ENCODE measurements at places on chromosomes 3 and 15.

DNA sequence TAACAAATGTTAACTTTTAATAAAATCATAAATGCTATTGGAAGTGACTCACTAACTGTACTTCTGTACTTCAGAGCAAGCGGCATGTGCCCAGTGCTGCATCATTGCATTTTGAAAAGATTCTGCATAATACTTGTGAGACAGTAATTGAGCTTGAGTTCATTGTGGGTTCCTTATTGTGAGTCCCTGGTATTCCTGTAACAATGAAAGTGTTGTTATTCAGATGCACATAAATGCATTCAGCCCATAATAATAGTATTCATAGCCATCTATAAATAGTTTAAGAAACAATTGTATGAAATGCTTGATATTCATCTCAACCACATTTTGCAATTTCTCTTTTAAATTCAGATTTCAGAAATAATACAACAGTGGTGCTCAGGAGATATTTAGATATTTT lies 976.4 kb downstream of the CADM2 start:
- DNase-seq = no peak

GRCh38 chr3:104933972-104934371 lies 432.7 kb upstream of the ALCAM start:
- no peak for DNase-seq

DNA sequence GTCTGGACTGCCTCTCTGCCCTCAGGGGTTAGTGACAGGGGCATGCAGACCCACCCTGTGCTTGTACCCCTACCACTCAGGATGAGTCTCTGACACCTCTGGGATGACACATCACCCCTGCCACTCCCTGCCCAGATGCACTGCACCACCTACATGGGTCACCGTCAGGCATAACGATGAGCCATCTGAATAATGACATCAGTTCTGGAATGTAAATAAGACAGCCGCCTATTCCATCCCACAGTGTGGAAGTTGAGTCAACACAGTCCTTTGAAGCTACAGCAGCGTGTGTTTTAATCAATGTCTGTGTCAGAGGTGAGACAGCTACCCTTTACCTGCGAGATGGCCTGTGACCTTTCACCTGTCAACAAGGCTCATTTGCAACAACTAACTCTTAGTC lies 268.7 kb upstream of the ARRDC4 start:
- no peak for DNase-seq

DNA sequence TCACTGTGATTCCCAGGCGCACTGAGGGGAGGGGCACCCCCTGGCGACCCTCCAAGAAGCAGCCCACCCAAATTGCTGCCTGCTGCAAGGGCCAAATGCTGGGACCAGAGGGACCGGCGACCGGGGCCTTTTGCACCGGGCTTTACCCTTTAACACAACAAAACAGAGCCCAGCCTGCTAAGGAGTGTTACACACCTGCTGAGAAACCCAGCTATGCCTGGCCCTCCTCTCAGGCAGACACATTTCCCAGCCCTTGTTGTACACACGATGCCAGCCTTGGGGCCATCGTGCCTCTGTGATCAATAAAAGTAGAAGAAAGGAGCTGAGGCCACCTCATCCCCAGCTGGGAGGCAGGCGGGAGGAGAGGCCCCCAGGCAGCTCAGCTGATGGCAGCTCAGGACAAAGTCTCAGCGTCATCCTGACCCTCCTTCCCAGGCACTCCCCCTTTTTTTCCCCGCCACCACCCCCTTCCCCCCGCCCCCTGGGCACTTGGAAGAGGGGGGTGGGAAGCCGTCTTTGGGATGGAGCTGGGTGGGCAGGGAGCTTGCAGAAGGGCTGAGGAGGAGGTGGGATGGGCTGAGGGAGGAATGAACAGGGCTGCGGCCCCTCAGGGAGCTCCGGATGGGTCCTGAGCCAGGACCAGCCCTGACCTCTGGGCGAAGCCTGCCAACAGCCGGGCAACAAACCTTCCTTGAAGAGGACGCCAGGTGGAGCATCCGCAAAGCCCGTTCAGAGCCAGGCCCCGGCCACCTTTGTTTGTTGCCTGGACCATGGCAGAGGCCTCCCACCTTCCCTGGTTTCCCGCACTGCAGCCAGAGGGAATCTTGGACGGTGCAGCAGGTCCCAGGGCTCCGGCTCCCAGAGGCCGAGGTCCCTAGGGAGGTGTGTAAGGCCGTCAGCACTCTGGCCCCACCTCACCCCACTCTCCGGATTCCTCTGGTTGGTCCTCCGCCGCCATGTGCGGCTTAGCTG lies 45.9 kb upstream of the SEC61A1 start:
- DNase-seq = no peak

GRCh38 chr15:62561059-62561519 lies 396.0 kb upstream of the C2CD4B start:
- DNase-seq = no peak

GRCh38 chr15:73681063-73681462 lies 3.1 kb upstream of the CD276 start:
- DNase-seq = no peak

- DNase-seq = no peak
These were observed 5.8 kb downstream of the NECTIN3 start for GRCh38 chr3:111077369-111077768.

DNA sequence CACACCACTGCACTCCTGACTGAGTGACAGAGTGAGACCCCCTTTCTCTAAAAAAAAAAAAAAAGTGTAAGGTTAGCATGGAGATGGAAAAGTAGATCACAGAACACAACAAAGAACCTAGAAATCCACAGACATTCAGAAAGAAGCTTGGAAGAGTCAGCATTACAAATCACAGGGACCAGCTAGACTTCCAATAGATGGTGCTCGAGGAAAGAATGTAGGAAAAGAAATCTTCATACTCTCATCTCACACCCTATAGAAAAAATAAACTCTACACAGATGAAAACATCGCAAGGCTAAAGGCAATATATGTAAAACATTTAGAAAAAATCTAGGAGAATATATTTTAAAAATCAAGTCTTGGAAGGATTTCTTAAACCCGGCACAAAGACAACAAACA lies 94.5 kb upstream of the ABHD17C start:
- DNase-seq = no peak

GRCh38 chr15:99546441-99547100 lies 19.2 kb upstream of the MEF2A start:
- no peak for DNase-seq

DNA sequence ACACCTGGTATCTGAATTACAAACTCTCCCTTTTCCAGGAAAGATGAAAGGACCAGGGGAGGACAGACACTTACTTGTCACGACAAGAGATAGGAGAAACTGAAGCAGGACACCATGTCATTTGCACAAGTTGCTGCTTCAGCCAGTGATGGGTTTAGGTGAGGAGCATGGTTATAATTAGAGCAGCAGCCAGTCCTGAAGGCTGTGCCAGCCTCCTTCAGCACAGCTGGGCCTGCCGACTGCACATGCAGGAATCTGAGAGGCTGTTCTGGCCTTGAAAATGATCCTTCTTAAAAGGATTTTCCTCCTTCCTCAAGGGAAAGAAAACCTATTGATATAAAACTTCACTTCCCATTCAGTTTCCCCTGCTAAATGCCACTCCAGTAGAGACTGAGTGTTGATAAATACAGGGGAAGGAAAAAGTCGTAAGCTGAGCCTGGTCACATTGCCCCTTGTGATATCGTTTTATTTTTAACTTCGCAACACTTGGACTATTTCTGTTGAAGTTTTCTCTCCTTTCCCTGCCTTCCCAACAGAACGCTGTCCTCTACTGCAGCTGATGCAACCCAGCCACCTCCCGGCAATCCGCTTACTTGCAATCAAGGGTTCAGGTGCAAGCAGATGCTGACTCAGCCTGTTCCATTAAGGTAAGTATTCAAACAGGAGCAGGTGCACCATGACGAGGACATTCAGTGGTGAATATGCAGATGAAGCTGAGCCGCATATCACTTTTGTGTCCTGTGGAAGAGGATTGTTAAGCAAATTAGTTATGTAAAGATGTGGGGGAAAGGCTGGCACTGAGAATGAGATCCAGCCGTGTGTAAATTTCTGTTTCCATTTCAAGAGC lies at the start of gene FBXO40:
TSS of gene FBXO40 (plus strand) at position 524 of the 847 bp plus-strand sequence. CDS start 27,197 bp downstream, outside the sequence.
- no peak for DNase-seq

GRCh38 chr15:80404057-80404760 lies at the start of gene ARNT2:
Gene ARNT2, plus strand, starts transcription at chr15:80404382. Its CDS starts 134 bp downstream, at chr15:80404516.
- DNase-seq = no peak

GRCh38 chr3:172520301-172520831 lies 2.9 kb downstream of the TNFSF10 start:
- DNase-seq = no peak

DNA sequence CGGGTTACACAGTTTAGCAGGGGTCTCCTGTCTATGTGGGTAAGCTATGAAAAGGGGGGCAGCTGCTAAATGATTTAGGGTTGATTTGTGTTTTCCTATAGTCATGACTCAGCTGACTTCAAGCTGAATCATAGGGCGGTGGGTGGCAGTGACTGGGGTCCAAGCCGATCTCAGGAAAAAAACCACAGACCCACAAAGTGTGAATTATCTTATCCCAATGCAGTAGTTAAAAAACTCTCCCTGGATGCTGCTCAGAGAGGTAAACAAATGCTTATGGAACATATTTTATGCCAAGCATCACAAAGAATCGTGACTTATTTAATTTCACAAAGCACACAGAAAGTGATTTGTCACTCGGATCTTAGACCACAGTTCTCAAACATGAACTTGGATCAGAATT lies 18.4 kb upstream of the TOPAZ1 start:
- DNase-seq = no peak

GRCh38 chr15:73386886-73387506 lies 18.2 kb upstream of the HCN4 start:
- no peak for DNase-seq

- no peak for DNase-seq
These were observed 28.6 kb downstream of the NEK10 start for GRCh38 chr3:27340534-27340933.

DNA sequence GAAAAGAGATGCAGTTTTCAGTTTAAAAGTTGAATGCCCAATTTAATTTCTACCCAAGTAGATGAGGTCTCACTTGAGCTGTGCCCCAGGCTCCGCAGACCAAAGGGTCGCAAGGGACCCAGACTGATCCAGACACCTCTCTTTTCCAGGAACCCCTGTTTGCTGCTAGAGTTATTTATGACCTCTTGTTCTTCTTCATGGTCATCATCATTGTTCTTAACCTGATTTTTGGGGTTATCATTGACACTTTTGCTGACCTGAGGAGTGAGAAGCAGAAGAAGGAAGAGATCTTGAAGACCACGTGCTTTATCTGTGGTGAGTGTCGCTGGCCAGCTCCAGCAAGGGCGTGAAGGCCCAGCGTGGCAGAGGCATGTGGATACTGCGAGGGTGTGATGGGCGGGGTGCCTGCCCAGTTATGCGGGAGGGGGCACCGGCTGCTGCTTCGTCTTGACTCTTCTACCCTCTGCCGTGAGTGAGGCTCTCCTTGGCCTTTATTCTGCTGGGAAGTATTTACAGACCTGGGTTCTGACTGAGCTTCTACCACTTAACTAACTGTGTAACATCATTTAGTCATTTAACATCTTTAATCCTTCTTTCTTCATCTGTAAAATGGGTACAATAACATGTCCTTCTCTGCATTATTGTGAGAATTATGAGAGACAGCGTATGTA lies 164.2 kb upstream of the BHLHE40 start:
- DNase-seq = no peak

DNA sequence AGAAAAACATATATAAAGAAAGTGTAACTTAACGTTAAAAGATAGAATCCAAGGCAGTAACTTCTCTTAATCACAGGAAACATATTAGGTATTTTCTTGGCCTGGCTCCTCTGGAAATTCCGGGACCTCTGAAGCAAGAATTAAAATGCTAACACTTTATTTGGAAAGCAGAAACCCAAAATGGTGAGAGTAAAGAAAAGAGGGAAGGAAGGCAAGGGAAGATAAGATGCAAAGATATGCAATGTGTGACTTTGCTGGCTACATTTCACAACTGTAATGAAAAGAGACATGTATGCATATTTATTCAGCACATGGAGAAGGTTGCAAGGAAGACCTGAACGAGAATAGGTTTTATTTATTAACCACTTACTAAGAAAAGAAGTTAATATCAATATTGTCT lies 372.5 kb downstream of the TBL1XR1 start:
- DNase-seq = no peak

DNA sequence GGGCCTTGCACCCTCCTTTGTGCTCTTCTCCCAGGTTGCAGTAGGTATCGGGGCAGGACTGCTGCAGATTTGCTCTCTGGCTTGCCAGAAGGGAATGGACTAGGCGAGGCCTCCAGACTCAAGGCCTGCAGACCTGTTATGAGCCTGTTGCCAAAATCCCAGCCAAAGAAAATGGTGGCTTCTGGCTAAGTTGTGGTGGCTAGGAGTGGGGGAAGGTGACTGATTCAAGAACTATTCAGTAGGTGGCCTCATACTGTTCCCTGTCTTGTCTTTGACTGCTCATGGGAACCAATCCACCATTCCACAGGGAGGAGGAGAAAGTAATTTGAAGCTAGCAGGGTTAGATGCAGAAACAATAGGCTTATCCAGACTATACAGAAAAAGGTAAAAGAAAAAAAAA lies 380.4 kb upstream of the PROK2 start:
- DNase-seq = no peak

GRCh38 chr3:178532476-178532875 lies 3.8 kb upstream of the KCNMB2 start:
- DNase-seq = no peak

- DNase-seq = no peak
These were observed 96.4 kb upstream of the WNT5A start for GRCh38 chr3:55583475-55583874.

GRCh38 chr3:146543461-146544001 lies 876 bp downstream of the PLSCR1 start:
- DNase-seq = no peak

DNA sequence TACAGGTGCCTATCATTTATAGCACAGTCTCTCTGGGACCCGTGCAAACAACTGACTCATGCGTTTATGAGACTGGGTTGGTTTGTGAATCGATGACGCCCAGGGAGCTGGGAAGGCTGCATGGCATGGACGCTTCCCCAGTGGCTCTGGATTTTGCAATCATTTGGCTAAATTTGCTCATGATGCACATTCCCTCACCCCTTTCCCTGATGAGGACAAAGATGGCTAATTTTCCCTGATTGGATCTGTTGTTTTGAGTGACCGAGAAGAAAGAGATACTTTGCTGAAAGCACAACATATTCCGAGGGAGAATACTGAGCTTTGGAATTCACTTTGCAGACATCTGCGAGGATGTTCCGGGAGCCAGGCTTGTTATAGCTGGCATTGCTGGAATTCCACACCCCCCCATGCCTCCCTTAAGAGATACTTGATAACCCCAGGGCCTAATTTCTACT lies 51.1 kb downstream of the CGNL1 start:
- no peak for DNase-seq

DNA sequence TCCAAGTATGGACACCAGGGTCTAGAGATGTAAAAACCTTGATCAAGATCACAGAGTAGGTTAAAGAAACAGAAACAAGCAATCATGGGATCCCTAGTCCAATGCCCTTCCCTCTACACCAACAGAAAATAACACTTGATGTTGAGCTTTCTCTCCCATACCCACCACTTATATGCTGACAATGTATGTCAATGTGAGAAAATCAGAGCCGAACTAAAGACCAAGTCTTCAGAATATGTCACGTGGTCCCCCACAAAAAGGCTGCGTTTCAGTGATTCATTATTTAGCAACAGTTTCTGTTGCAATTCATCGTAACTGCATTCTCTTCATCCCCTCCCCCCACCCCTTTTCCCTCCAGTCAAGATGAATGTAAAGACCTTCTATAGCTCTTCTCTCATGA lies 278.9 kb upstream of the STT3B start:
- no peak for DNase-seq

GRCh38 chr15:85479071-85479647 lies 98.8 kb downstream of the AKAP13 start:
- no peak for DNase-seq

- DNase-seq = no peak
These were observed 1.2 kb downstream of the SNX22 start for GRCh38 chr15:64152507-64153387.

Measured in amygdala (tissue), 56 donors.